ENCODE measurements at places on chromosomes 5 and 9.

- DNase-seq: peak; percentile 98
Measured at GRCh38 chr9:131382850-131383729, 10.8 kb upstream of the PRRC2B start.

- DNase-seq: no peak
Measured at GRCh38 chr5:134413046-134413445, 1.4 kb upstream of the CDKN2AIPNL start.

GRCh38 chr5:152007653-152008335 is 83.1 kb upstream of the GLRA1 start:
- no peak for DNase-seq

DNA sequence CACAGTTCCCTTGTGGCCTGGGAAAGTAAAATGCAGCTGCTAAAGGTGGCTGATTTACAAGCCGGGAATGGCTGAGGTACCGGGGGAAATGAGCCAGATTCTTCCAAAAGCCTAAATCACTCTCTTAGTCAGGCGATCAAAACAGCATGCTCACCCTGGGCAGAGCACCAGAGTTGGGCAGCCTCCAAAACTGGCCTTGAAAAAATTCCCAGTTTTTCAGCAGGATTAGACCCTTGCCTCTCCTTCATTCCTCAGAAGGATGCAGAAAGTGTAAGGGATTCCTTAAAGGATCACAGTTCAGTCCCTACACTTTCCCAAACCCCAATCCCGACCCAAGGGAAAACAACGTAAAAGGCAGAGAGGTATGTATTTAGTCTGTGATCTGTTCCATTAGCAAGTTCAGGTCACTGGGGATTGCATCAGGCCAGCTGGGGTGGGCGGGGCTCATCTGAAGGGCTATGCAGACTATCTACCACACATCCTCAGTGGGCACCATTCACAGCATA is 16.9 kb downstream of the TMEM174 start:
- DNase-seq: no peak

GRCh38 chr9:99354104-99354503 is 132.0 kb downstream of the SEC61B start:
- DNase-seq: no peak

GRCh38 chr5:17665836-17666235 is 31.6 kb downstream of the TAF11L14 start:
- no peak for DNase-seq

DNA sequence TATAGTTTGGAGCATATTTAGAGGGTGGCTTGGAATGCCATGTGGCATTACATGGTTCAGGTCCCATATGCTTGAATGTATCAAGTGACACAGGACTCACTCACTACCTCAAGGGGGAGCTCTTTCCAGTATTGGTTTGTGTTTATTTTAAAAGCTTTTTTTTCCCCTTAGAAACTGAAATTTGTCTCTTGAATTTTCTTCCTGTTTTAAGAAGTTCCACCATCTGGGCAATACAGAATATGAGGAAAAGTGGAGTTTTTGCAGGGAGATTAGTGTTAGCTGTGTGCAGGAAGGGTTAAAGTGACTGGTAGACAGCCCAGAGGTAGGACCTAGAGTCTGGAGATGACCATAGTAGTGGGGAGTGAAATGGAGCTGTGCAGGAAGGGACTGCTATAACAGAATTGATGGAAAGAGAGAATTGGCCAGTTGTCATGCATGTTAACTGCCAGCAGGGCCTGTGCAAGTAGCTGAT is 36.6 kb downstream of the CTNNA1 start:
- peak; percentile 50 for DNase-seq

DNA sequence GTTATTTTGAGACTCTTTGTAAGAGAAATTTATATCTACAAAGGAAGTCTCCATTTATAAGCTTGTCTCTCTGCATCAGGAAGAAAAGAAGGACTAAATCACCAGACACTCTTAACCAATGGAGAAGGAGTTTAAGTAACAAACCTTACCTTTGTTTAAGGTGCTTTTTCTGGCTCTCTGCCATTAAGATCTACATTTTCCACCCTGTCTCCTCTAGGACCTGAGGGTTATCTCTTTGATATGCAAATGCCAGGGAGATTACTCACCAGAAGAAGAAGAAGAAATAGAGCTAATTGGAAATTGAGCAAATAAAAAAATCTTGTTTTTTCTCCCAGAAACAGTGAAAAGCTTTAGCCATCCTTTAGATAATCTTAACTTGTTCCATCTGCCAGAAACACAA is 60.9 kb downstream of the CDKN2A start:
- no peak for DNase-seq

GRCh38 chr9:130893341-130894101 is 3.1 kb downstream of the QRFP start:
- DNase-seq: no peak

DNA sequence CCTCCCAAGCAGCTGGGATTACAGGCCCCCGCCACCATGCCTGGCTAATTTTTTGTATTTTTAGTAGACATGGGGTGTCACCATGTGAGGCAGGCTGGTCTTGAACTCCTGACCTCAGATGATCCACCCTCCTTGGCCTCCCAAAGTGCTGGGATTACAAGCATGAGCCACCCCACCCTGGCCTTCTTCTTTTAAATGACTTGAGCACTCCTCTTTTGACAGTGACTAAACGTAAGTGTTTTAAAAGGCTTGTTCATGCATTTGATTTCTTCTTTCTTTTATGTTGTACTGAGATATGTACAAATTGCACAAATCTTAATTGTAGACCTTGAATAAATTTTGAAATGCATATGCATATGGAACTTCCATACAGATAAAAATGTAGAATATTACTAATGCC is 337.9 kb downstream of the CETN3 start:
- no peak for DNase-seq
